ENCODE measurements at places on chromosomes 1 and 21.

DNA sequence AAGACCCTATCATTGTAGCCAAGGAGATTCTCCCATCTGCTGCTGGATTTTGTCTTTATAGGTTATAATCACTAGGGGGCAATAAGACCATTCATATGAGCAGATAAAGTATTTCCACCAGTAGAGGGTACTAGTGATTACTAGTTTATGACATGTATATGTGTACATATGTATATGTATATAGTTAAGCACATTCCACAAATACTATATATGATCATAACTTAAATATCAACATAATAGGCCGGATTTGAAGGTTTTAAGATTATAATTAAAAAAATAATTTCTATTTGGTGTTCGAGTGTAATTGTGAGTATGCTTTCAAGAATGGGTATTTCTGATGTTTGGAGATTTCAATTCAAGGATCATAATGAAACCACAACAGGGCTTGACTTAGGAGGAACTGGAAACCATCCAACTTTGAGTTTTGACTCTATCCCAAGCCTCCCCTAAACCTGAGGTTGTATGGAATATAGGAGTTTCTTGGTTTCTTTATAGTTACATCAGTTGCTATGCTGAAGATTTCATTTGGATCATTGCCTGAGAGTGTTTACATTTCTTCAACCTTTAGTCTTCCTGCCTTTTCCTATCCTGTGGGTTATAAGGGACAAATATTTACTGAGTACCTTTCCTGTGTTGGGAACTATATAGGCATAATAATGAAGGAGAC lies 16.9 kb downstream of the TCEANC2 start:
- no peak for DNase-seq

- no peak for DNase-seq
Observed at GRCh38 chr1:216632980-216633379, 90.2 kb downstream of the ESRRG start.

- no peak for DNase-seq
Observed at GRCh38 chr1:62841587-62842169, 57.7 kb downstream of the ATG4C start.

DNA sequence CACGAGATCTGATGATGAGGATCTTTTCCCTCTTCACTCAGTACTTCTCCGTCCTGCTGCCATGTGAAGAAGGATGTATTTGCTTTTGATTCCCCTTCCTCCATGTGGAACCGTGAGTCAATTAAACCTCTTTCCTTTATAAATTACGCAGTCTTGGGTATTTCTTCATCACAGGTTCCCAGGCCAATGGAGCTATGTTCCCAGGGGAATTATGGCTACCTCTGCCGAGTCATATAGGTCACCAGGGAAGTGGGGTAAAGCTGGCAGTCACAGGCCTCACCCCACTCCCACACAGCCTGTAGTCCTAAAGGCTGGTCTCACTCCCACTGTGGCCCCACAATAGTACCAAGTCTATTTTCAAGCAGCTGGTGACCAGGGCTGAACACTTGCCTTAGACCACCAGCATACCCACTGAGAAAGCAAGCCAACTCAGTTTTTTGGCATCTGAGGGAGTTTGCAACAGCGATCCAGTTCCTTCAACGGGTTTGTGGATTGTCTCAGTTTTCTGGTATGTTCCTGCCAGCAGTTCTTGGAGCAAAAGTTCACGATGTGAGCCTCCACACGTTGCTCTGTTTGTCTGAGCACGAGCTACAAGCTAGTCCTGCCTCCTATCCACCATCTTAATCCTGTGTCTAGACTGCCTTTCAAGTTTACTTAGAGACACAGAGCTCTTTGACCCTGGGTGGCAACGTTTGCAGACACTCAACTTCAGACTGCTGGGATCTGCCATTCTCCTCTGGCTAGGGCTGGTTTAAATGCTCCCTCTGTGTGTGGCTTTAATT lies 104.5 kb downstream of the CENPF start:
- no peak for DNase-seq

GRCh38 chr1:115908565-115909274 lies 67.6 kb upstream of the SLC22A15 start:
- no peak for DNase-seq

DNA sequence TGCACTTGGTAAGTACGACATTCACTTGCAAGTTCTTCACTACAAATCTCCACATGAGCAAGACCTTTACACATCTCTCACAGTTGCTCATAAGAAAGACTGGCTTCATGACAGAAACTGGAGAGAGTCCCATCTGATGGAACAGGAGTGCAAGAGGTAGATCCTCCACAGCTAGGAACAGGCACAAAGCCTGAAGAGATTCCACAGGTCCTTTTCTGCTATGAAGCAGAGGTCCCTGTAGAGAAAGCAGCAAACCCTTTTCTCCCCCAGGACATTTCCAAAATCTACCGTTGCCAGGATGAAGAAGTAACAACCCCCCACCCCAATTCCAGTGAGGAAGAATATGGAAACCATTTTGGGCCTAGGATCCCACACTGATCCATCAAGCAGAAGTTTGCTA lies 47.3 kb downstream of the EIF4G3 start:
- no peak for DNase-seq
